MCF 10A (cell line): ENCODE measurements at places on chromosomes 5 and 9. TPM values are rescaled to one million over a fixed set of nuclear protein-coding genes. Genes with fewer than 3 reads are reported as not detected.

Gene CD180
- total RNA-seq: 0.07 TPM in 1 of 2 replicates, not detected in the other

- H3K27ac ChIP-seq: no peak overlapping the region
- H3K4me3 ChIP-seq: no peak overlapping the region
- H3K4me1 ChIP-seq: peaks cover 8% of the 10 kb centered on the region
- H3K36me3 ChIP-seq: no peaks in the 10 kb centered on the region
These were observed 132.4 kb upstream of the EPB41L4A start for GRCh38 chr5:112551419-112552032.

DNA sequence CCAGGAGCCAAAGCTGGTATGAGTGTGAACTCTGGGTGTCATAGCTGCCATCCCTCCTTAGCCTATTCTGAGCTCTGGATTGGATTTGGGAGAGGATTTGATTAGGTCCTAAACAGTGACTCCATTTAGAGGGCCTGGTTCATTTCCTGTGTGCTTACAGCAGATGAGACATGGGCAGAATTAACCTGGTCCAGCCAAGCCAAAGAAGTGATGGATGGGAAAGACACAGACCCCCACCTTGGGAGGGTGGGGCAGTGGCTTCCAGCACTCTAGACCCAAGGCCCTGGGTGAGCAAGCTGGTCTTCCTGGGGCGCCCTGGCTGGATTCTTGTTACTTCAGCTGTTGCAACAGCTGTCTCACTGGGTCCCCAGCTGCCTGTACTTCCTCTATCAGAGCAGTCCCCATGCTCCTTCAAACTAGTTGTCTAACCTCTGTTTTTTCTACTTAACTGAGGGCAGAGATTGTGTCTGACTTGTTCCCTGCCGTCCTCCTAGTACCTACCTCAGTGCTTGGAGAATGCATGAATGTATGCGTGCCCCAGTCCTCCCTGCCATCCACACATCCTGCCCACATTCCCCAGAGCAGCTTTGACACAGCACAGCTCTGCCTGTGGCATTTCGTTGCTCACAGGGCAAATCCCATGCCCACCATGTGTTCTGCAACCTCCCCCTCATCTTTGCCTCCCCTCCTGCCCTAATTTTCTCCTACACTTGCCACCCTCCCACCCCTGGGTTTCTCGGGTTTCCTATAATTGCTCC lies 115.9 kb downstream of the RGS3 start:
- H3K36me3 ChIP-seq: peaks cover 29% of the 10 kb centered on the region
- H3K27me3 ChIP-seq: no peaks in the 10 kb centered on the region
- peak overlapping the region; percentile 51 for H3K27ac ChIP-seq
- DNase-seq: no peak
- peaks cover 56% of the 10 kb centered on the region for H3K4me1 ChIP-seq
- no peak overlapping the region for H3K4me3 ChIP-seq

Gene MRRF
- 73.0 and 90.3 TPM in 2 replicates for total RNA-seq

GRCh38 chr5:149887622-149888183 lies 56.9 kb downstream of the PDE6A start:
- no peaks in the 10 kb centered on the region for H3K36me3 ChIP-seq
- H3K4me3 ChIP-seq: no peak overlapping the region
- H3K27ac ChIP-seq: peak overlapping the region; percentile 30
- DNase-seq: no peak
- peaks cover 34% of the 10 kb centered on the region for H3K4me1 ChIP-seq

DNA sequence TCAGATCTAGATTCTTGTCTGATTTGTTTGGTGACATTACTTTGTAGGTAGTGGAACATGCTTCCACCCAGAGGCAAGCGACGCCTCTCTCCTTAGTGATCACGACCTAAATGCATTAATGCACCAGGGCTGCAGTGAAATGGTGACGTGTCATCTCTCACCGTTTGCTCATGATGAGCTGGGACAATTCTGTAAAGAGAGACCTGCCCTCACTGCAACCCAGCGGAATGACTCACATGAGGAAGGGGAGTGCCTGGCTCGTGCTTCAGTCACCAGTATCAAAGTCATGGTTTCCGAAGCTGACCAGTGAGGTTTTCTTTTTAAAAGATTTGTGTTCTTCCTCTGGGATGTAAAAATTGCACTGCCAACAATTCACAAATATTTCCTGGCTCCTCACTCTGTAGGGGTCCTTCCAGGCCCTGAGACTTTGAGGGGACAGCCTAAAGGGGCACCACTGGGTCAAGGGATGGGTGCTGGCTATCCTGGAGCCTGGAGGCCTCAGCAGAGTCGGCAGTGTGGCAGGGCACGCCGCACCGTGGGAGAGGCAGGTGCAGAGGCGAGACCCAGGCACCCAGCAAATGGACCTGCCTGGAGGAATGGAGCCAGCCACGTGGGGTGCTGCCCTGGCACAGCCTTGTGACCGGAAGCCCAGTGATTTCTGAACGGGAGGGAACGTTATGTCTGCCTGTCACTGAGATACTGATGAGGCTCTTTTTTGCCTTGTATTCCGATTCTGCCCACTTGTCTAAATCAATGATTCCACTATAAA lies 17.3 kb downstream of the QSOX2 start:
- peaks cover 14% of the 10 kb centered on the region for H3K4me1 ChIP-seq
- H3K36me3 ChIP-seq: peaks cover 35% of the 10 kb centered on the region
- H3K4me3 ChIP-seq: peak overlapping the region; percentile 64
- H3K27ac ChIP-seq: peak overlapping the region; percentile 87
- H3K27me3 ChIP-seq: no peaks in the 10 kb centered on the region

GRCh38 chr5:173016598-173017046 lies 33.1 kb downstream of the ATP6V0E1 start:
- DNase-seq: peak; percentile 70
- H3K4me3 ChIP-seq: peak overlapping the region; percentile 35
- H3K27me3 ChIP-seq: no peaks in the 10 kb centered on the region
- H3K36me3 ChIP-seq: peaks cover 44% of the 10 kb centered on the region
- H3K27ac ChIP-seq: peak overlapping the region; percentile 89

DNA sequence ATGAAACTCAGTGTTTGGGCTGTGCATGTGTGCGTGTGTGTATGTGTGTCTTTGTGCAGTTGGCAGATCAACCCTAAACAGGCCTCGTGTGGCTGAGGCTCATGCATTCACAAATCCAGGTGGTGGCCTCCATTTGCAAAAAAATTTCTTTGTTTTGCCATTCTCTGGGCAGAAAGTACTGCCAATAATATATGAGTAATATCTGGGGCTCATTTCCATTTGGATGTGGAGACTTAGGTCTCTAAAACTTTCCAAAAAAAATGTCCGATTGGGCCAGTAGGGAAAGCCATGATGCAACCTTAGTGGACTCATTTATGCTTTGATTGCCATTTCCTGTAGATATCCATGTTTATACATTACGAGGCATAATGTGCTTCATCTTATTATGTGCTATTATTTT lies 77.9 kb upstream of the RPS23 start:
- DNase-seq: peak; percentile 49
- no peak overlapping the region for H3K4me3 ChIP-seq
- no peak overlapping the region for H3K27ac ChIP-seq
- H3K4me1 ChIP-seq: peaks cover 56% of the 10 kb centered on the region

GRCh38 chr5:135971701-135972100 lies 16.9 kb upstream of the LECT2 start:
- H3K4me1 ChIP-seq: peaks cover 23% of the 10 kb centered on the region
- no peaks in the 10 kb centered on the region for H3K36me3 ChIP-seq
- no peak for DNase-seq
- H3K4me3 ChIP-seq: no peak overlapping the region
- H3K27ac ChIP-seq: no peak overlapping the region

GRCh38 chr5:57751710-57752109 lies 269.1 kb upstream of the ACTBL2 start:
- H3K36me3 ChIP-seq: peaks cover 4% of the 10 kb centered on the region
- H3K4me3 ChIP-seq: no peak overlapping the region
- no peaks in the 10 kb centered on the region for H3K27me3 ChIP-seq
- H3K4me1 ChIP-seq: peaks cover 16% of the 10 kb centered on the region
- DNase-seq: peak; percentile 30

- no peak overlapping the region for H3K4me3 ChIP-seq
- H3K27me3 ChIP-seq: no peaks in the 10 kb centered on the region
- H3K36me3 ChIP-seq: peaks cover 40% of the 10 kb centered on the region
- peak; percentile 59 for DNase-seq
- no peak overlapping the region for H3K27ac ChIP-seq
- H3K4me1 ChIP-seq: no peaks in the 10 kb centered on the region
These were observed 16.6 kb downstream of the PTGR1 start for GRCh38 chr9:111582888-111583287.

DNA sequence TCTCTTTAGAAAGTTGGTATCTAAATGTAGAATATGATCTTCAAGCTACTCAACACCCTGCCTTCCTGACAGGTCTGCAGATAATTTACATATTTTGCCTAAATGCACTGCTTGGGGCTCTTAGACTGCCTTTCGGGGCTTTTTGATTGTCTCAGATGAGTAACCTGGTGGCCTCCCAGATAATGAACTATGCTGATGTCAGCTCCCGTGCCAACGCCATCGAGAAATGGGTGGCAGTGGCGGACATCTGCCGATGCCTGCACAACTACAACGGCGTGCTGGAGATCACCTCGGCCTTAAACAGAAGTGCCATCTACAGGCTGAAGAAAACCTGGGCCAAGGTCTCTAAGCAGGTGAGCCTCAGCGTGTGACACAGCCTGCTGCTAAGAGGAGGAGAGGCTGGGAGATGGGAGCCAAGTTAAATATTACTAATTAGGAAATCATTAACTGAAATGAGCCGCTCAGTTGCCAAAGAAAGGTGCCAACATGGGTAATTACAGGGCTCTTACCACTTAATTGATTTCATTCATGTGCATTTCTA lies 20.8 kb upstream of the CKMT2 start:
- no peaks in the 10 kb centered on the region for H3K4me1 ChIP-seq
- H3K27me3 ChIP-seq: no peaks in the 10 kb centered on the region
- H3K27ac ChIP-seq: no peak overlapping the region
- H3K36me3 ChIP-seq: no peaks in the 10 kb centered on the region
- no peak for DNase-seq

- no peak overlapping the region for H3K4me3 ChIP-seq
- H3K27me3 ChIP-seq: no peaks in the 10 kb centered on the region
- DNase-seq: no peak
- H3K4me1 ChIP-seq: peaks cover 12% of the 10 kb centered on the region
- H3K27ac ChIP-seq: no peak overlapping the region
- H3K36me3 ChIP-seq: no peaks in the 10 kb centered on the region
These were observed 52.2 kb upstream of the MAP3K1 start for GRCh38 chr5:56763182-56763581.

- H3K27me3 ChIP-seq: no peaks in the 10 kb centered on the region
- H3K4me3 ChIP-seq: no peak overlapping the region
- peaks cover 50% of the 10 kb centered on the region for H3K4me1 ChIP-seq
- no peaks in the 10 kb centered on the region for H3K36me3 ChIP-seq
These were observed 10.9 kb downstream of the RAPGEF1 start for GRCh38 chr9:131728961-131729360.

DNA sequence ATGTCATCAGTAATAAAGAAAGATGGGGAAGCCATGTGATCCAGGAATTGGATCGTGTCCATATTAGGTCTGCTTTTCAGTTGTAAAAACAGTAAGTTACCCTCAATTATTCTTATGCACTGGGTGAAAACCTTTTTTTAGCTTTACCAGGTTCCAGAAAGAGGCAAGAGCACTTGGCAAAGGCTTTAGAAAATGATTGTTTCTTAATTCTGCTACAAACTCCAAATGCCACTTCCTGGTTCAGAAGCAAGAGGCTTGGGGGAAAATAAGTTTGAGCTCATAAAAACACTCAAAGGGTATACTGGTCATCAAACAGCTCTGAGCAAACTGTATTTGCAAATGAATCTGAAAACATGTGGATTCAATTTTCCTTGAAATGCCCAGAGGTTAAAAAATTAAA lies 615.6 kb downstream of the EBF1 start:
- H3K36me3 ChIP-seq: no peaks in the 10 kb centered on the region
- peaks cover 9% of the 10 kb centered on the region for H3K4me1 ChIP-seq
- H3K27ac ChIP-seq: no peak overlapping the region
- DNase-seq: no peak

DNA sequence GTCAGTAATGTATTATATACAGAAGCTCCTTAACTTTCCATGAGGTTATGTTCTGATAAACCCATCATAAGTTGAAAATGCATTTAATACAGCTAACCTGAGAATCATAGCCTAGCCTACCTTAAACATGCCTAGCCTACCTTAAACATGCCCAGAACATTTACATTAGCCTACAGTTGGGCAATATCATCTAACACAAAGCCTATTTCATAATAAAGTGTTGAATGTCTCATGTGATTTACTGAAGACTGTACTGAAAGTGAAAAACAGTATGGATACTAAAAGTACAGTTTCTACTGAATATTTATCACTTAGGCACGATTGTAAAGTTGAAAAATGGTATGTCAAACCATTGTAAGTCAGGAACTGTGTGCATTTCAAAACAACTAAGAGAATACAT lies 1.6 kb downstream of the GM2A start:
- peak overlapping the region; percentile 79 for H3K4me3 ChIP-seq
- H3K27ac ChIP-seq: peak overlapping the region; percentile 50
- no peaks in the 10 kb centered on the region for H3K27me3 ChIP-seq
- H3K36me3 ChIP-seq: peaks cover 26% of the 10 kb centered on the region

Gene ARID3C
- total RNA-seq: not detected in 2 replicates

DNA sequence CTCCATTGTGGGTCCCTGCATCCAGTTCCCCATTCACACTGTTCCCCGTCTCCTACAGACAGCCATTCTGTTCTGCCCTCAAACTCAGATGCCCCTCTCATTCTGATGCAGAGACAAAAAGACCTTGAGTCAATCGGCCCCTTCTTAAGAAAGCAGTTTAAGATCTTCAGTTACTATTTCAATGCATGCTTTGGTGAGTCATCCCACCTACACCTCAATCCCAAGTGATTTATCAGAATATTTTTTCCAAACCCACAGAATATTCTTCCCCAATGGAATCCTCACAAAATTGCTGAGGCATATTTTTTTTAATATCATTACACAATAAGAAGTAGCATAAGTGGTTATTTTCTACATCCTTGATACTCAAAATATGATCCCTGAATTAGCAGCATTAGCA lies 92.4 kb upstream of the SLC1A1 start:
- H3K27me3 ChIP-seq: no peaks in the 10 kb centered on the region
- H3K4me3 ChIP-seq: no peak overlapping the region
- H3K27ac ChIP-seq: no peak overlapping the region
- peak; percentile 17 for DNase-seq
- no peaks in the 10 kb centered on the region for H3K36me3 ChIP-seq
- H3K4me1 ChIP-seq: peaks cover 6% of the 10 kb centered on the region

DNA sequence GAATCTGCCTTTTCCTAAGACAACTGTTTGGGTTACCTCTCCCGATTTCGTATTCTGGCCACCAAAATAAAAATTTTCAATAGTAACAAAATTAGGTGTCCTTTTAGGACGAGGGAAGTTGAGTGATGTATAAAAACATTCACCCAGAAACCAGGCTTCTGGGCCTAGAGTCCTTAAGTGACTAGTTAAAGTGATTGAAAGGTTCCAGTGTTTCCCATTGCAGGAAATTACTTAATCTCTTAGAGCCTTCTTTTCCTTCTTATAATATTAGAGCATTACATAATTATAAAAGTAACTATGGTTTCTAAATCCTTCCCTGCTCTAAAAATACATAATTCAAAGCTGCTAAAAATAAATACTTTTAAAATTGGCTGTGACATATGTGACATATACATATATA lies 7.3 kb downstream of the MCIDAS start:
- H3K27me3 ChIP-seq: no peaks in the 10 kb centered on the region
- H3K27ac ChIP-seq: no peak overlapping the region
- no peaks in the 10 kb centered on the region for H3K4me1 ChIP-seq
- H3K4me3 ChIP-seq: no peak overlapping the region
- DNase-seq: no peak

DNA sequence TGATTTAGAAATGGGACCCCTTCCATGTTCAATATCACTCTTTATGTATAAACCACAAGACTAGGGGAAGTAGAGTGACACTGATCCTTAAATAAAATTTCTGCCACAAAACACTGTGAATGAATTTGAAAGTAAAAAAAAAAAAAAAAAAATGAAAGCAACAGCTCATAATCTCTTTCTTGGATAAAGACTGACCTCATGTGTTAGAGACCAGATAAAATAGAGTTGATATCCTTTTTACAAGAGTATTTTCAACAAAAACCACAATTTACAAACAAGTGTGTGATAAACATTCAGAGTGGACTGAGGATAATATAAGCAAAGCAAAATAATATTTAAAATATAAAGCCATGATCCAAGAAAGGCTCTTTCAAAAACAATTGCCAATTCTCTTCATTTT lies 180.2 kb downstream of the FBXL17 start:
- DNase-seq: no peak
- H3K4me1 ChIP-seq: no peaks in the 10 kb centered on the region
